Skin of body (tissue), 3 donors: ENCODE measurements at places on chromosomes 3 and 15. TPM values are rescaled to one million over a fixed set of nuclear protein-coding genes. Genes with fewer than 3 reads are reported as not detected.

C3orf18 gene
- total RNA-seq, result 7.2 TPM

BOC gene
- total RNA-seq, result 70.1 TPM

CX3CR1 gene
- 1.5 TPM for total RNA-seq

FEM1B gene
- total RNA-seq, result 70.7 TPM

CCR8 gene
- total RNA-seq, result not detected

DUOXA2 gene
- not detected for total RNA-seq

APBA2 gene
- 7.1 TPM for total RNA-seq

SLC35G2 gene
- 7.1 TPM for total RNA-seq

RAD18 gene
- total RNA-seq, result 18.1 TPM

BCHE gene
- 28.8 TPM for total RNA-seq

IL17RC gene
- 22.2 TPM for total RNA-seq

CYP1A2 gene
- total RNA-seq, result 0.10 TPM

SPATA12 gene
- total RNA-seq, result 0.10 TPM

STRIT1 gene
- total RNA-seq, result 2.5 TPM

TTC23 gene
- 29.8 TPM for total RNA-seq

IL16 gene
- 8.9 TPM for total RNA-seq

IL5RA gene
- 0.79 TPM for total RNA-seq

A4GNT gene
- total RNA-seq, result not detected

SOX14 gene
- total RNA-seq, result not detected

PLA2G4D gene
- 4.8 TPM for total RNA-seq

DISP2 gene
- total RNA-seq, result 0.79 TPM

KIF15 gene
- total RNA-seq, result 9.5 TPM

PRTG gene
- 1.5 TPM for total RNA-seq

RYR3 gene
- total RNA-seq, result 6.3 TPM

CLRN1 gene
- total RNA-seq, result not detected

ACAD9 gene
- 52.1 TPM for total RNA-seq

TRAK1 gene
- 36.4 TPM for total RNA-seq

CDHR4 gene
- not detected for total RNA-seq

ACTC1 gene
- total RNA-seq, result 126 TPM

XPC gene
- total RNA-seq, result 18.5 TPM

GASK1A gene
- total RNA-seq, result 16.5 TPM

GOLGA6A gene
- 0.89 TPM for total RNA-seq

PXK gene
- total RNA-seq, result 31.2 TPM
